Ecto neural progenitor cell (in vitro differentiated cells): ENCODE measurements at places on chromosomes 13 and 19.

GRCh38 chr13:95480131-95480545, 72.4 kb upstream of the CLDN10 start:
- DNase-seq = no peak

DNA sequence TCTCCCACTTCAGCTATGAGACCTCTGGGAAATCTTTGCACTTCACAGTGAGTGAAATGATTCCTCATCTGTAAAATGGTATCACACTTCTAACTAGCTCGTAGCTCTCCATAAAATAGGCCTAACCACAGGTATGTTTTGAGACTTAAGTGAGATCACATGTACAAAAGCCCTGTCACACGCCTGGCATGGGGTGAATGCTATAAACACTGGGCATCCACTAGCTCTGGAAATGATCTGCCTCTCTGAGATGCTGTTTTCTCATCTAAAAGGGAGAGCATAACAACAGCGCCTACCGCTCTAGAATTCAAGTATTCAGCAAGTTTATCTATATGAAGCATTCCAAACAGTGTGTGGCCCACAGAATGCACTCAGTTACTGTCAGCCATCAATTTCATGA, 2.2 kb downstream of the AKT2 start:
- DNase-seq = no peak

- no peak for DNase-seq
These were observed 220.8 kb upstream of the MAB21L1 start for GRCh38 chr13:35697186-35697730.

DNA sequence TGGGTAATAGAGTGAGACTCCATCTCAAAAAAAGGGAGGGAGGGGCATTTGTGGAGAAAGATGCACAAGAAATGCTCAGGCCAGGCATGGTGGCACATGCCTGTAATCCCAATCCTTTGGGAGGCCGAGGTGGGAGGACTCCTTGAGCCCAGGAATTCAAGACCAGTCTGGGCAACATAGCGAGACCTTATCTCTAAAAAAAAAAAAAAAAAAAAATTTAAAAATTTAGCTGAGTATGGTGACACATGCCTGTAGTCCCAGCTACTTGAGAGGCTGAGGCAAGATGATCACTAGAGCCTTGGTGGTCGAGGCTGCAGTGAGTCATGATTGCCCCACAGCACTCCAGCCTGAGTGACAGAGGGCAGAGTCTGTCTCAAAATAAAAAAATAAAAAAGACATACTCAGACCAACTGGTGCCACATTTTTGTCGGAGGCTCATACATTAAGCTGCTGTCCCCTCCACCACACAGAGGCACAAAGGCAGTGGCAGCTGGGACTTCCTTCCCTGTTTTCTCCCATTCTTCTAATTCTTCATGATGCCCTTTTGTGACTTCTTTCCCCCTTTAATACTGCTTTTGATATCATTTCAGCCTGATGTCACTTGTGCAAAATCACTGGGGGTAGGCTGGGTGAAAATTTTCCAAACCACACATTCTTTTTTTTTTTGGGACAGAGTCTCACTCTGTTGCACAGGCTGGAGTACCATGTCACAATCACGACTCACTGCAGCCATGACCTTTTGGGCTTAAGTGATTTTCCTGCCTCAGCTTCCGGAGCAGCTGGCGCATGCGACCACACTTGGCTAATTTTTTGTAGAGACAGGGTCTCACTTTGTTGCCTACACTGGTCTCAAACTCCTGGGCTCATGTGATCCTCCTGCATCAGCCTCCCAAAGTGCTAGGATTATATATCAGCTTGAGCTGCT, 26.8 kb upstream of the CXCL17 start:
- no peak for DNase-seq

- DNase-seq = no peak
These were observed 593.5 kb downstream of the DIAPH3 start for GRCh38 chr13:59570204-59570603.

DNA sequence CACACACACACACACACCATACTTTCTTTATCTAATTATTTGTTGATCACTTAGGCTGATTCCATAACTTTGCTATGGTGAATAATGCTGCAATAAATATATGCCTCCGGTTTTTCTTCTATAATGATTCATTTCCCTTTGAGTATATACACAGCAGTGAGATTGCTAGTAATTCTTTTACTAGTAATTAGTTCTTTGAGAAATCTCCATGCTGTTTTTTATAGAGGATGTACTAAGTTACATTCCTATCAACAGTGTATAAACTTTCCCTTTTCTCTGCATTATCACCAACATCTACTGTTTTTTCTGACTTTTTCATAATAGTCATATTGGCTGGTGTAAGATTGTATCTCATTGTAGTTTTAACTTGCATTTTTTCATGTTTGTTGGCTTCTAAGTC, 1405.1 kb downstream of the PCDH9 start:
- DNase-seq = no peak

GRCh38 chr13:108525827-108526226, 103.6 kb upstream of the MYO16 start:
- DNase-seq = no peak

GRCh38 chr13:50701469-50701868, 142.0 kb downstream of the DLEU7 start:
- no peak for DNase-seq
